ENCODE measurements at places on chromosomes 12 and 14. TPM values are rescaled to one million over a fixed set of nuclear protein-coding genes. Genes with fewer than 3 reads are reported as not detected.

The BDKRB1 gene
- 0.70 TPM for polyA plus RNA-seq

The HNF1A gene
- polyA plus RNA-seq, result not detected

The TAS2R19 gene
- 3.4 TPM for polyA plus RNA-seq

The C12orf42 gene
- polyA plus RNA-seq, result not detected

The GSG1 gene
- 11.6 TPM for polyA plus RNA-seq

The SLCO1B1 gene
- not detected for polyA plus RNA-seq

- DNase-seq, result no peak
Observed at GRCh38 chr14:80664576-80664975, 277.0 kb downstream of the CEP128 start.

- no peak for DNase-seq
Observed at GRCh38 chr12:92951006-92951405, 21.9 kb upstream of the EEA1 start.

DNA sequence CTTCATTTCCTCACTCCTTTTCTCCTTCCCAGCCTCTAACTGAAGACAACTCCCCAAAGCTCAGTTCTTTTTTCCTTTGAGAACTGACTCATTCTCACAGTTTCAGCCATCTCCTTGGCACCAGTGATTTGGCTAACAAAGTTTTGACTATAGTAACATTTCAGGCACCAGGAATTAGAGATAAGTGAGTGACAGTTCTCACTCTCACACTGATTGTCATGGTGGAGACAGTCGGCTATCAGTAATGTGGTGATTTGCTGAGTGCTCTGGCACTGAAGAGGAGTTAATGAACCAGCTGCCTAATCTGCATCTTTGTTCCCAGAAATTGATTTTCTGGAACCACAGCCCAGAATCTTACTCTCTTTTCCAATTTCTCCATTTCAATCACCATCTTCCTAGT is 29.5 kb downstream of the HELB start:
- no peak for DNase-seq

DNA sequence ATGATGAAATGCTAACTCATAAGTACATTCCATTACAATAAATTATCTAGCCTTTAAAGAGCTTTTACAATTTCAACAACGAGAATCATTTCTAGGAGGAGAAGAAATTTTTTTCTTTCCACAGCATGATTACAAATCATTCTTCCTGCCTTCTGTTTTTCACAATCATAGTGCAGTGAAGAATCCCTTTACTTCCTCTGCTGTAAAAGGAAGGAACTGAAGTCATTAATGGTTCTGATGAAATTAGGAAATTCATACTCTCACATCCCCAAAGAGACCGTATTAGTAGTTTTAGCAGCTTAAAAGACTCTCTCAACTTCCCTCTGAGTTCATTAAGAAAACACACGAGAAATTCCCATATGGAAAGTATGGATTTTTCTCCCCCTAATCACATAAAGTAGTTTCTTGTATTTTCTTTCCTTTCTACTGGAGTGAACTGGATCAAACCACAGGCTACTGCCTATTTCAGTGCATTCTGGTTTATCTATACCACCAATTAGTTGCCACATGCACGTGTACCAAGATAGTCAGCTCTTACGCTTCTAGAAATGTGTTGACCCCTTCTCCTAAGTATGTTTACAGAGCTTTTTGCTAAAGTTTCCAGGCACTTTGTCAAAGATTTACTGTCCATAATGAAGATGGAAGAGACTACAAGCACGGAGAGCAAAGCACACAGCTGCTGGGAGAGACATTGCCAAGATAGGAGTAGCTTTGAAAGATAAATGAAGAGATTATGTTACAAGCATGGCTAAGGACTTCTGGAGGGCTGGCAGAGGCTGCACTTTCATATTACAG is 58.9 kb upstream of the KITLG start:
- DNase-seq, result peak; percentile 55

- DNase-seq, result no peak
Observed at GRCh38 chr12:38998887-38999482, 93.6 kb upstream of the CPNE8 start.

DNA sequence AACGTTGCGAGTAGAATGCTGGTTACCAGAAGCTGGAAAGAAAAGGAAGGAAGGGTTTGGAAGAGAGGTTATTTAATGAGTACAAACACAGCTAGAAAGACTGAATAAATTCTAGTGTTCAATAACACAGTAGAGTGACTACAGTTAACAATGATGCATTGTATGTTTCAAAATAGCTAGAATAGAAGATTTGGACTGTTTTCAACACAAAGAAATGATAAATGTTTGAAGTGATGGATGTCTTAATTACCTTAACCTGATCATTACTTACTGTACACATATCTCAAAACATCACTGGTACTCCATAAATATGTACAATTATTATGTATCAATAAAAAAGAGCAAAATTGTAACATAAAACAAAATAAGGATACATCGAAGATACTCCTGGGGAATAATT is 1221.8 kb upstream of the SEL1L start:
- no peak for DNase-seq

DNA sequence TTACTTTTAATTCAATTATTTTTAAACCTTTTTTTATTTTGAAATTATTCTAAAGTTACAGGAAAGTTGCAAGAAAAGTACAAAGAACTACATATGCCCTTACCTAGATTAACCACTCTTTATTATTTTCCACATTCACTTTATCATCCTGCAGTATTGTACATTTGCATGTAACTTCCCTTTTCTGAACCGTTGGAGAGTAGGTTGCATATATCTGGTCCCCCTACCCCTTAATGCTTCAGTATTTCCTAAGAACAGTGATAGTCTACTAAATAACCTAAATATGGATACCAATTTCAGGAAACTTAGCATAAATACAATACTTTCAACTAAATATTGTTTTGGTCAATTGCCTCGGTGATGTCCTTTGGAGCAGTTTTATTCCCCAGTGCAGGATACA is 15.0 kb downstream of the G2E3 start:
- no peak for DNase-seq

- DNase-seq, result no peak
Observed at GRCh38 chr12:100661300-100661951, 87.9 kb downstream of the GAS2L3 start.

- DNase-seq, result no peak
Observed at GRCh38 chr14:104314251-104314941, 176.0 kb downstream of the KIF26A start.

GRCh38 chr12:2811801-2812200 is 667 bp upstream of the ITFG2 start:
- no peak for DNase-seq

GRCh38 chr14:73295198-73295796 is 58.0 kb downstream of the PAPLN start:
- no peak for DNase-seq

DNA sequence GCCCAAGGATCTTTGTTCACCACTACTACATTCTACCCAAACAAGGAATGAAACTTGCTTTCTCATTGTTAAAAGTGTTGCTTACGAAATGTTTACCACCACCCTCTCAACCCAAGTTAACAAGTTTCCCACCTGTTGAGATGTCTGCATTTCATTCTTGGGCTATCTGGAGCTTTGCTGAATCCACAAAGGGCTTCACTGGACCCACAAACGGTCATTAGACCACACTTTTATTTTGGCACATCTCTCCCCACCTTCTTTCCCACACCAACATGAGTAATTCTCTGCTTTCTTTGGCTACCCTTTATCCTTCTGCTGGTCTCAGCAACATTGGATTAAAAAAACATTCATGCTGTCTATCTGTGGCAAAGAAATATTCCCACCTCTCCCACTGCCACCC is 78.0 kb downstream of the TMEM260 start:
- no peak for DNase-seq

GRCh38 chr12:94175763-94176668 is 27.6 kb downstream of the PLXNC1 start:
- no peak for DNase-seq

- no peak for DNase-seq
Observed at GRCh38 chr12:47141459-47141858, 61.7 kb upstream of the AMIGO2 start.

- no peak for DNase-seq
Observed at GRCh38 chr12:13197032-13197431, 506 bp downstream of the EMP1 start.
